Tongue (tissue), 3 donors: ENCODE measurements at places on chromosomes 4 and X.

- DNase-seq, result peak; percentile 19
These were observed 3.2 kb downstream of the ACOX3 start for GRCh38 chr4:8437281-8437680.

- DNase-seq, result no peak
These were observed 226.3 kb upstream of the PGRMC2 start for GRCh38 chr4:128513664-128514484.

DNA sequence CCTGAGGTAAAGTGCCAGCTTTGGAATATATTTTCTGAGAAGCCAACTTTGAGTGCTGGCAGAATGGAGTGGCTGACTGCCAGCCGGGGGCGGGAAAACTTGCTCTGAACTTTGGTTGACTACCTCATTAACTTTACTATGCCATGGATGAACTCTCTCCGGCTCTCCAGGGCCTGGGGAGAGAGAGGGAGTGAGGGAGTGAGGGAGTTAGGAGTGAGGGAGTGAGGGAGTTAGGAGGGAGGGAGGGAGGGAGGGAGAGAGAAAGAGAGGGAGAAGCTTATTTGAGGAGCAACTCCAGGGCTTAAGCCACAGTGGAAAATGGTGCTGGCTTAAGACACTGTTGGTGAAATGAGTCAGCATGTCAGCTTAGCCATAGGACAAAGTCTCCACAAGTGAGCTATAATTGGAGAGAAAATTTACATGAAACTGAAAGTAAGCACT lies 280.9 kb upstream of the RPS6KA3 start:
- DNase-seq, result peak; percentile 20

GRCh38 chrX:49064735-49065134 lies 5.9 kb downstream of the CCDC120 start:
- DNase-seq, result no peak

- DNase-seq, result no peak
These were observed 134.8 kb upstream of the PDE5A start for GRCh38 chr4:119763386-119763785.

- no peak for DNase-seq
These were observed 45.2 kb downstream of the ANXA5 start for GRCh38 chr4:121651597-121651996.

- peak; percentile 3 for DNase-seq
These were observed 97.3 kb downstream of the RS1 start for GRCh38 chrX:18574591-18574990.

DNA sequence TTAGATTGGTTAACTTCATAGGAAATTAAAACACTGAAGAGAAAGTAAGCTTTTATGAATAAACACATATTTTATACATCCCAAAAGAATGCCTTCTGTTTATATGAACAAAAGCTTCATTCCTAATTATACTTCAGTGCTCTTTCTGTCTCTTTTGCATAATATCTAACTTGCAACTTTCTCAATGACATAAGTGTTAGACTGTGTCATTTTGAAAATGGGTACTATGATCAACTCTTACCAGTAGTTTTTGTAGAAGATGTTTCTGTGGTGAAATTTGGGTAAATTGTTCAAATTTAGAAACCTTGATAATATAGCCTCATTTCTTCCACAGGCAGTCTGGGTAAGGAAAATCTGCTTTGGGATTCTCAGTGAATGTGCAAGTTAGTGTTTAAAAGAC lies 991.4 kb downstream of the CCSER1 start:
- DNase-seq, result no peak

DNA sequence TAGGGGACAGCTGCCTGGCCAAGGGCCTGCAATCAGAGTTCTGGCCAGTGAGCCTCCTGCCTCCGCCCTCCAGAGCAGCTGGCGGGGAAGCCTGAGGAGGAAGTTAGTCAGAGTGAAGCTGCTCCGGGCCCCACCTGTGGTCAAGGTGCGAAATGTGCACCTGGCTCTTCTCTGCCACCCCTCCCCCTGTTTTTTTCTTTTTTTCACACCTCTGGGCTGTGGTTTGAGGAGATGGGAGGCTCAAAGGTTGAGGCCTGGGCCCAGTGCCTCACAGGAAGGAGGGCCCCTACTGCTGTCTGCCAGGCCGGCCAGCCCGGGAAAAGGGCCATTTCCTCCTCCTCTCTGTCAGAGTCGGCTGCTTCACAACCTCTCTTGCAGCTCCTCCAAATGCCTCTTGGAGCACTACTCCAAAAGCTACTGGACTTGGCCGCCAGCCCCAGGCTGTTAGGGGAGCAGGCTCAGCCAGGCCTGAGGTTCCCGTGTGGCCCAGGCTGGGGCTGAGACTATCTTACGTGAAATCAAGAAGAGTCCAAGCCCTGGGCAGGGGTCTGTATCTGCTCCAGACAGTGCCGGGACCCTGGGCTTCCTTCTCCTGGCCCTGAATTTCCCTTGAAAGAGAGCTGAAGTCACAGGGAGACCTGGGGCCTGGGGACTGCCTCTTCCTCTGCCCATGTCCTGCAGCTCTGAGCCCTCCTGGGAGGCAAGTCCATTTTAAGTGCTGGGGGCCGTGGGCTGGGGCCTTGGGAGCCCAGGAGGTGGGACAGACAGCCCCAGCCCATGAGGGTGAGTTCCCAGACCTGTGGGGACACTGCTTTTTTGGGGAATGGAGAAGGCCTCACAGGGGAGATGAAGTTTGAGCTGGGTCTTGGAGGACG lies 4.5 kb upstream of the CXCR3 start:
- DNase-seq, result peak; percentile 88

GRCh38 chrX:68724531-68725020 lies 77.1 kb downstream of the STARD8 start:
- no peak for DNase-seq

DNA sequence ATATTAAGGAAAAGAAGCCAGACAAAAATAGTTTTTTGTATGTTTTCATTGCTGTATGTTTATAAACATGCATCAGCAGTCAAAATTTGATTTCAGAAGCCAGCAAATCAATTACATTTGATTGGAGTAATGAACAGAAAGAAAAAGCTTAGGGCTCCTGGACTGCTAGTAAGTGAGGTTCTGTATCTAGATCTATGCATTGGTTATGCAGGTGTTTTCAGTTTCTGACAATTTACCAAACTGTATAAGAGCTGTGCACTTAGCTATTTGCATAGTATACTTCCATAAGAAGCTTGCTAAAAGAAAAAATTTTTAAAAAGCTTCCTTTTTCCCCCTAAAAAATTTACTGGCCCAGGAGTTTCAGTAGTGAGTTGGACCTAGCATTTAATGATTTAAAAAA lies 881.6 kb downstream of the PCDH7 start:
- no peak for DNase-seq

- DNase-seq, result peak; percentile 42
These were observed 3.1 kb upstream of the SOX3 start for GRCh38 chrX:140507982-140508305.

- DNase-seq, result no peak
These were observed 128.4 kb downstream of the KLHL34 start for GRCh38 chrX:21529771-21530170.

DNA sequence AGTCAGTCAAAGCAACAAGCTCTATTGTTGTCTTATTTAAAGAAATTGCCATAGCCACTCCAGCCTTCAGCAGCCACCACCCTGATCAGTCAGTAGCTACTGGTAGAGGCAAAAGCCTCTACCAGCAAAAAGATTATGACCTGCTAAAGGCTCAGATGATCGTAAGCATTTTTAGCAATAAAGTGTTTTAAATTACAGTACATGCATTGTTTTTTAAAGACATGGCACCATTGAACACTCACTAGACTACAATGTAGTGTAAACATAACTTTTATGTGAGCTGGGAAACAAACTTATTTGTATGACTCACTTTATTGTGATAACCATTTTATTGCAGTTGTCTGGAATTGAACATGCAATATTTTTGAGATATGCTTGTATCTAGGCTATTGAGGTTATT lies 32.3 kb upstream of the DYNLT3 start:
- DNase-seq, result no peak
